NCI-H774 (cell line): ENCODE measurements at places on chromosomes 13 and 19.

GRCh38 chr19:43628646-43629326 lies 9.4 kb upstream of the ZNF428 start:
- DNase-seq: no peak

GRCh38 chr19:16417660-16418596 lies 53.8 kb downstream of the EPS15L1 start:
- no peak for DNase-seq

- DNase-seq: no peak
Observed at GRCh38 chr13:88895261-88895941, 1224.2 kb downstream of the SLITRK5 start.

- no peak for DNase-seq
Observed at GRCh38 chr13:95267662-95268342, 33.4 kb downstream of the ABCC4 start.

DNA sequence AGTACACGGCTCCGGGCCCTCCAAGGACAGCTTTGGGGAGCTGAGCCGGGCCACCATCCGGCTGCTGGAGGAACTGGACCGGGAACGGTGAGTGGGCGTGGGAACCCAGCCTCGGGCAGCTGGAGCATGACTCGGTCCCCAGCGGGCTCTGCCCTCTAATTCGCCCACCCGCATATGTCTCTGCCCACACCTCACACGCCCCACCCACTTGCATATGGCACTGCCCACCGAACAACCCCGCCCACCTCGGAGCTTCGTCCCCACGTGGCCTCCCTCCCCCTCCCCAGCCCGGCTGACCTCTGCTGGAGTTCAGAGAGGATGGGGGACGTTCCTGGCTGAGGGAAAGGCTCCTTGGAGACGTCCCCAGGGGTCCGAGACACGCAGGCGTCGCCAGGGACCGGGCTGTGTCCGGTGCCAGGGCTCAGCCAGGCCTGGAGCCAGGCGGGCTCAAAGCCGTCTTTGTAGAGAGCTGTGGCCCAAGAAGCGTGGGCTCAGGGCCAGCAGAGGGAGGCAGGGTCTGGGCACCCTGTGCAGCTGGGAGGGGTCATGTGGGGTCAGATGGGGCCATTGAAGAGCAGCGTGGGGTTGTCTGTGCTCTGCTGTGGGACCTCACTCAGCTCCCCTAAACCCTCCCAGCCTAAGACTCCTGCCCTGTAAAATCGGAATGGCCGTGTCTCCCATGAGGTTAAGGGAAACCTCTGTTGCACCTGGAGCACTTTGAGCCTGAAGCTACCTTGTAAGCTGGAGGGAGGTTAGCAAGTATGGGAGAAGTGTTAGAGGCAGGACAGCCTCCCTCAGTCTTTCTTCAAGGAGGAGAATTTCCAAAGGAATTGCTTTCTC lies 3.8 kb downstream of the APC2 start:
- peak; percentile 9 for DNase-seq

DNA sequence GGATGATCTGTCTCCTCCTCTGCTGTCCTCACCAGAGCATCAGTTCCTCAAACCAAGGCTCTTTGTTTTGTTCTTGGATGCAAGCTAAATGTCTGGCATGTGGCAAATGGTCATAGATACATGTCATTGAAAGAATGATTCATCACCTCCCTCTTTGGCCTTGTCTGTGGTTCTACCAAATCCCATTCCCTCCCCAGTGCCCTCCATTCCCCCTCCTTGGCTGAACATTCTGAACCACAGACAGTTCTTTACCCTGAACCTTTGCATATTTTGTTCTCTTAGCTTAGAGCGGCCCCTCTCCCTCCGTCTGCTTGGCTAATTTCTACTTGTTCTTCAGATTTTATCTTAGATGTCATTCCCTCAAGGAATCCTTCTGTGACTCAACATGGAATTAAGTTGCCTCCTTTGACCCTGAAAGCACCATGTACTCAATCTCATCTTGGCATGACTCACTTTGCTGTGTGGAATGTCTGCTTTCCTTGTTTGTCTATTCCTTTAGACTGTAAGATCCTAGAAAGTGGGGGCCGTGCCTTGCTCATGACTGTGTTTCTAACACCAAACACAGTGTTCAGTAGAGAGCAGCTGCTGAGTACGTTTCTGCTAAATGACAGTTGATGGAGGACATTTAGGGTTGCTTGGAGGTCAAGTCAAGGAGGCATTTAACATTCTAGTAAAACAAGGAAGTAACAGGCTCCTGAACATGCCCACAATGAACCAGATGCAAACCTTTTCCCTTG lies 8.1 kb downstream of the ALOX5AP start:
- DNase-seq: no peak

- no peak for DNase-seq
Observed at GRCh38 chr19:38918526-38918925, 6.5 kb upstream of the CCER2 start.

DNA sequence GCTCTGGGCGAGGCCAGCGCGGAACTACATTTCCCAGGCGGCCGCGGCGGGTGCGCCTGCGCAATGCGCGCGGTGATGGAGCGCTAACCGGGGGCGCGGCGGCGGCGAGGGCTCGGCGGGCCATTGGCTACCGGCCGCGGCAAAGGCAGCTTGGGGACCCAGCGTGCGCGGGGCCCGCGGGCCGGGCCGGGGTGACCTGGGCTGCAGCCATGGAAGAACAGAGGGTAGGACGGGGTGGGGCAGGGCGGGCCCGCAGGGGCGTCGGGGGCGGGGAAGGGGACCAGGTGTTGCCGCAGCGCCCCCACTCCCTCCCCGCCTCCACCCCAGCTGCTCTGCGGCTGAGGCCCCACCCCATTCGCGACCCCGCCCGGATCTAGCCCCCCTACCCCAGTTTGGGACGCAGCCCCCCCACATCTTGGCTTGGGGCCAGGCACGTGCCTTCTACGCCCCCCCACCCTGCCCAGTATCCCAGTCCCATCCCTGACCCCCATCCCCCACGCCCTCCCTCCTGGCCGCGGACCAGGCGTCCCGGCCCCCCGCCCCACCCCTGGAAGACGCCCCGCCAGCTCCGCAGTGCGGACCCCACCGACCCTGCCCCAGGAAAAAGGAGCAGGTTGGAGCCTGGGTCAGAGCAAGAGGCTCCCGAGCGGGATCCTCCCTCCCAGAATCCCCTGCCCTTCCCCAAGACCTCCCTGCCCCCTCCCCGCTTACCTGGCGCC lies at the start of gene FSD1:
Gene FSD1, plus strand, starts transcription at position 61 of the 719 bp plus-strand sequence. Its CDS starts 149 bp downstream, at position 210.
- peak; percentile 29 for DNase-seq

DNA sequence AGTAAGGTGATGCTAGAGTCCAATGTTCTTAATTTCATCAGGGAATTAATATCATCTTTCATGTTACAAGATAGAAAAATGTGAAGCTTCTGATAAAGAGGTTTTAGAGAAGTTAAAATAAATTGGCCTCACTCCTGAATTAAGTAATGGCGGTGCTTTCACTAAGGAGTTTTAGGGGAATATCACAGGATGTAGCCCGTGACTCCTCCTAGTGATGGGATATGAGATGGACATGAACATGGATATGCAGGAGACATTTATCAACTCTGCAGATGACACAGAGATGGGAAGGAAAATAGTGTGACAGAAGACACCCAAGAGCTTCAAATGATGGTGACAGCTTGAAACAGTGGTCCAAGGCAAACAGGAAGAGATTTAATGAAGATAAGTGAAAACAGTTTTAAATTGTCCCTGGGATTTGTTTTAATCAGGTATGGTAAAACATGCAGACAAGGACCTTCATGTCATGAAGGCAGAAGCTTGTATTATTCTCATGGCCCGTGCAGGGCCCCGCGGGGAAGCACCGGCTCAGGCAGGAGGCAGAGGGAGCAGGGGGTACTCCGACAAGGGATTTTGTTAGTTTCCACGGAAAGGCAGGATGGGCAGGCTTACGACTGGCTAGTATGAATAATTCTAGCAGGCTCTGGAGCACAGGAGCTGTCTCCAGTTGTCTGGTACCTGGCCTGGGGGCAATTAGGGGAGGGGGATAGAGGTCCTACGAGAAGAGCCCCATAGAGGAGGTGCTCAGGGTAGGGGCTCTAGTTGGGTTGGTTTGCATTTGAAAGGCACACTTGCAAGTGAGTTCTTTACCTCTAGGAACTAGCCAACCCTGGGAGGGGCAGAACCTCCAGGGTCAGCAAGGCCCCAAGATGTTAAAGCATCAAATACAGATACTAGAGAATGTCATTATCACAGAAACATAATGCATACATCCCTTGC lies 38.7 kb upstream of the FARP1 start:
- no peak for DNase-seq

DNA sequence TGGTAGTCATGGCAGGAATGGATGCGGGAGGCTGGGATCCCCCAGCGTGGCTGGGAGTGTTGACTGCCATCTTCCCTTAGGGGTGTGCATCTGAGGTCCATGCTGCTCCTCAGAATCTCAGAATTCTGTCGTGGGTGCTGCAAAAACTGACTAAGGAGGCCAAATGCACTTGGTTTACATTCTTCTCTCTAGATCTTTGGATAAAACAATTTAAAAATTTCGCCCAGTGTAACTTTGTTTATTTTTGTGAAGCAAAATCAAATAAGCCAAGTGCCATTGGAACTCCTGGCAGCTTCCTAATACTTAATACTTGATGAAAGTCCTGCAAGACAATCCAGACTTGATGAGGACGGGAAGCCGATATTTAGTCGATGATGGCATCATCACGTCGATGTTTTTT lies 27.8 kb upstream of the TM9SF2 start:
- no peak for DNase-seq

DNA sequence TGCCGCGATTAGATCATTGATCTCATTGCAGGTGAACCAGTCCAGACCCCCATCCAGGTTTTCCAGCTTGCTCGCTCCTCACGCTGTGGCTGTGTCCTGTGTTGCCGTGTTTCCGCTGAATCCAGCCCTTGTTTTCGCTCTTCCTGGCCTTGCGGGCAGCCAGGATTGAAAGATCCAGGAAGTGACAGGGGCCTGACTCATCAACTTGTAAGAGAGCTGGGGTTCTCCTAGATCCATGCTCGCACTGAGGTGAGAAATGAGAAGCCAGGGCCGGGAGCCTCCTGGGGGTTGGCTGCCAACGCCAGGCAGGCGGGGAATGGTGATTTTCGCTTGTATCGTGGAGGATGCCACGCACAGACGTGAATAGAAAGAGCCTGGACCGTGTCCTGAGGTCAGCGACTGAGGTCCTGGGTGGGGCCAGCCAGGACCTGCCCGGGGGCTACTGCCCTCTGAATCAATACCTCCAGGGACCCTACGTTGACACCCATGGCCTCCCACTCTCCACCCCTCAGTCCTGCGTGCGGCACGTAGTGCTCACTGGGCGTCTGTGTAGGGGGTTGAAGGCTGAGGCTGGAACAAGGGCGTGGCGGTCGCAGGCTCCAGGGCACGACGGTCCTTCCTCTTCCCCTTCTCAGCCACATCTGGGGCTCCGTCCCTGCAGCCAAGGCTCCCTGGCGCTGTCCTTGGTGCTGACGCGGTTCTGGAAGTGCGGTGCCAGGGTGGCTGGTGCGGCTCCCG lies 7.3 kb upstream of the PTPRH start:
- DNase-seq: peak; percentile 94

GRCh38 chr19:14432791-14433553 lies at the start of gene PKN1:
Gene PKN1 (plus strand): TSS chr19:14433306. CDS start chr19:14433522, 216 bp downstream.
- peak; percentile 68 for DNase-seq

DNA sequence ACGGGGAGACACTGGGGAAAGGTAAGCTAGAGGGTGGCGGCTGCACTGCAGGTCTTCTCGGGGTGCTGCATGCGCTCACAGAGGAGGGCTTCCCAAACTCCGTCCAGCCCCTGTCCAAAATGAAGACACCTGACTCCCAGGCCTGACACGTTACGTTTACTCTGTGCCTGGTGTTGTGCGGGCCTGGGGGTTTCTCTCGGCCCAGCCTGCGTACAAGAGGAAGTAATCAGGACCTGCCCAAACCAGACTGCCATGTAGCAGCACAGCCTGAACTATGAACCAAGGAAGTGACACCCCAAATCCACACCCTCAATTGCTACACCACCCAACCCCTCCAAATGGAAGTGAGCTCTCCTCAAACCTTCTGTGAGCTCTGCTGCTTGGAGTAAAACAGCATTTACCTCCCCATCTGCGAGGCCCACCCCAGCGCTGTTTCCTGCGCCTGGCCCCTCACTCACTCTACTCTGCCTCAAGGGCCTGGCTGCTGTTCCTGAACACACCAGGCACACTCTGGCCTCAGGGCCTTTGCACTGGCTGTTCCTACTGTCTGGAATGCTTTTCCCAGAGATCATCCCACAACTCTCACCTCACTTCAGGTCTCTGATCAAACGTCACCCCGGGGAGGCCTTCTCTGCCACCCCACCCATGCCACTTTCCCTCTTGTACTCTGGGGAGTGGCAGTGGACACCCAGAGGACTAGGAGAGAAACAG lies 3.0 kb downstream of the HSPBP1 start:
- no peak for DNase-seq

- DNase-seq: no peak
Observed at GRCh38 chr13:97333983-97334382, 100.0 kb upstream of the RAP2A start.

DNA sequence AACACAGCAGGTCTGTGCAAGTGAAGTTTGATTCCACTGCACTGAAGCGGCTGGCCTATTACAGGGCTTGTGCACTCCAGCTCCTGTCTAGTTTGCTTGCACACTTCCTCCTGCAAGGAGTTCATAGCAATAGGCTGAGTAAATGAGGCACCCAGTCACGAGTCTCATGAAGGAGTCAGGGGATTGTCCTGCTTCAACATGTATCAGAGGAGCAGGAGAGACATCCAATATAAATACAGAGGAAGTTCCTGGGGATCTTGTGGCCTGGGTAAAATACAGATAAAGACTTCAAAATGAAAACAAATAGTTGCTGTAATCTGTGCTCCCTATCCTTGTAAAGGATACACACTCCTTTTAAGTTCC lies 259.9 kb downstream of the SLITRK1 start:
- DNase-seq: no peak

GRCh38 chr13:46906405-46906804 lies 9.6 kb upstream of the HTR2A start:
- DNase-seq: no peak

- no peak for DNase-seq
Observed at GRCh38 chr19:32324631-32325285, 20.7 kb upstream of the ZNF507 start.

DNA sequence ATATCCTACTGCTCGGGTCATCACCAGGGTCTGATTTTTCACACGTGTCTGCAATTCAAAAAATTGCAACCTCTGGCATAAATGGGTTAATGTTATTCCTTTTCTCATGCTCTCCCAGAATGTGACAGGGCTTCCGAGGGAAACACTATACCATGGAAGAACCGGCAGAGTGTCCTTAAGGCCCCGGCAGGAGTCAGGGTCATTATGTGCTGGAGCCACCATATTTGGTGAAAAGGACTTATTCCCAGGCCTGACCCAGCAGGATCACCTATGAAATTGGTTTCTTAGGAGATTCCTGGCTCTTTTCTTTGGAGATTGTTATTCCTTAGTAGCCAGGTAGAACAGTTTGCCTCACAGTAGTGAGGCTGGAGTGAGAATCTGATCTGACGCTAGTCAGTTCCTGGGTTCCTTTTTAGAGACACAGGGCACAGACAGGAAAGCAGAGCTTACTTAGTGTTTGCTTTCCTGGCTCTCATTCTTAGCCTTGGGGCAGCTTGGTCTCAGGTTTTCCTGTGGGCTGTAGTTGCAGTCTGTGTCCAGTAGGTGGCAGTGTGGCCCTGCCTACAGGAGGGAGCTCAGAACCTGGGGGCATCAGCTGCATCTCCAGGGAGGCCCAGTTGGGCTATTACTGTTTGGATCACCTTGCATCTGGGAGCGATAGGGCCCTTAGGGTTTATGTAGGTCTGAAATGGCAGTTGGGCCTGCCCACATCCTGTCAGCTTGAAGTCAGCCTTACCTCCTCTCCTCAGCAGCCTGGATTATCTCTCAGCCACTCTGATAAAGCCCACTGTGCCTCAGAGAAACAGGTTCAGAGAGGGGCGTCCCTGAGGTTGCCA lies 12.4 kb downstream of the SNRNP70 start:
- peak; percentile 55 for DNase-seq
